NCI-H1694 (cell line): ENCODE measurements at places on chromosomes 7 and 10.

DNA sequence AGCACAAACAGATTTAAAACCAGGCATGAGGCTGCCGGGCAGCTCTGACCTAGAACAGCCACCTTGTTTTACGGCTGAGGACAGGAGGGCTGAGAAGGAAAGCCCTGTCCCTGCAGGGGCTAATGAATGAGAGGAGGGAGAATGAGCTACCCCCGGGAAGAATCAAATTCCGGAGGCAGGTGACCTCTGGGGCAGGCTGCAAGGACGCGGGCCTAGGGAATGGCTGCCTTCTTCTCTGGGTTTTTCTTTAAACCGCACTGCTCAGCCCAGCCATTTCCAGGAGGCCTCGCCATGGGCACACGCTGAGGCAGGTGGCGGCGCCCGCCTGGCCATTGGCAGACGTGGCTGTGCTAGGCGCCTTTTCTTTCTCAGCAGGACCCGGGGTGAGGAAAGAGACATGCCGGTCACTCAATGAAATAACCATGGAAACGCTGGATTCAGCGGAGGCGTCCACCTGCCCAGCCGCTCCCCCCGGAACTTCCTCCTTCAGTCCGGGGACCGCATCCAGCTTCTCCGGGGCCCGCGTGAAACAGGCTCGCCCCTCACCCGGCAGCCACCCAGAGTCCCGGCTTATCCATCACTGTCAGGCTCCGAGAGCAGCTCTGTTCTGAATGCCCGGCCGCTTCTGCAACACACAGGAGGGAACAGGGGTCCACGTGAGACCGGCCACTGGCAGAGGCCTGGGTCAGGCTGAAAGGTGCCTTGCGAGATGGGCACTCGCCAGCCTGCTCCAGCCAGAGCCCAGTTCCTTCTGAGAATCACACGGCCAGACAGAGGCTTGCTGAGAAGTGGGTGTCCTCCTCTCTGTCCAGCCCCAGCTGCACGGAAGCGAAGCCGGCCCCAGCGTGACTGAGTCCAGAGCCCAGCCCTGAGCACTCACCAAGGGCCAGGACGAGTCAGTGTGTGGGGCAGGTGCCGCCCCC is 82.1 kb downstream of the PDGFA start:
- DNase-seq, result no peak

DNA sequence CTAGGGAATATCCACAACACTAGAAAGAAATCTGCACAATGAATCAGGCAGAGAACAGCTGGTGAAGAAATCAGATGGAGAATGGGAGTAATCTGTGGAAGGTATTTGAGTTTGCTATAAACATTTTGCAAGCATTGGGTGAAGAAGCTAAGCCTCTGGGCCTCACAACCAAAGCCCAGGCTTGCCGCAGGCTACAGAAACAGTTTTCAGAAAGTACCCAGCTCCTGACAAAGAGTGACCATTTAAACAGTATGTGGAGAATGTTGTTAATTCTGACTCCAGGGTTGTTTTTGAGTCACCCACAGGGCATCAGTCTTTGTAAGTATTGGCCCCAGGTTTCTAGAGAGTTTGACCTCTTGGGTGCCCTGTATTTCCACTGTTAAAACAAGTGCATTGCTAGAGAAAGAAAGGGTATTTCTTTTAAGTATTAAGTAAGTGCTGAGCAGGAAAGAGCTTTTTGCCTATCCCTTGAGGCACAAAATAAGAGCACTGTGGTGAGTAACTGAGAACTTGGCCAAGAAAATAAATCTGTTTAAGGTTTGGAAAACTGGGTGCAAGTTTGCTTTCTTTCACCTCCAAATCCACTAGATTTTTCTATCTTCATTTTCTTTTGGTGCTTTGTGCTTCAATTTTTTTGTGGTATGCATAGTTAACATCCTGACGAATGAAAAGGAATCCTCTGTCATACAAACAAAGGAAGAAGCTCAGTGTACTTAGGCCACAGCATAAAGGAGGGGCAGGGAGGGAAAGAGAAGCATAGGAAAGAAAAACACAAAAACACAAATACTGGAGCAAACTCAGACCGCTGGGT is 691.8 kb downstream of the SUGCT start:
- no peak for DNase-seq

DNA sequence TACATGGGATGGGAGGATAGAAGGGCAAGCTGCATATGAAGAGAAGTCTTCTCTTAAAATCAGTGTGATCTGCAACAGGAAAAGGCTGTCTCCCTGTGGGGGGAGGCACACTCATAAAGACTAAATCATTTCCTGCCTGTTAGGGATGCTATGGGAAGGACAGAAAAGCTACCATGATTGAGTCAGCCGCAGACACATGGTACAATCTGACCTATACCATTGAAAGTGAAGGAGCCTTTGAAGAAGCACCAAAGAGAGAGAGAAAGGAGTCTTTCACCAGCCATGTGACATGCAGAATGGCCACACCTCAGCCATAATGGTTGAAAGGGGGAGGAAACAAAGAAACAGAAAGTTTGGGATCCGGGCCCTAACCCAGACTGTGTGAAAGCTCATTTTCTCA is 29.1 kb downstream of the NUDCD3 start:
- no peak for DNase-seq

DNA sequence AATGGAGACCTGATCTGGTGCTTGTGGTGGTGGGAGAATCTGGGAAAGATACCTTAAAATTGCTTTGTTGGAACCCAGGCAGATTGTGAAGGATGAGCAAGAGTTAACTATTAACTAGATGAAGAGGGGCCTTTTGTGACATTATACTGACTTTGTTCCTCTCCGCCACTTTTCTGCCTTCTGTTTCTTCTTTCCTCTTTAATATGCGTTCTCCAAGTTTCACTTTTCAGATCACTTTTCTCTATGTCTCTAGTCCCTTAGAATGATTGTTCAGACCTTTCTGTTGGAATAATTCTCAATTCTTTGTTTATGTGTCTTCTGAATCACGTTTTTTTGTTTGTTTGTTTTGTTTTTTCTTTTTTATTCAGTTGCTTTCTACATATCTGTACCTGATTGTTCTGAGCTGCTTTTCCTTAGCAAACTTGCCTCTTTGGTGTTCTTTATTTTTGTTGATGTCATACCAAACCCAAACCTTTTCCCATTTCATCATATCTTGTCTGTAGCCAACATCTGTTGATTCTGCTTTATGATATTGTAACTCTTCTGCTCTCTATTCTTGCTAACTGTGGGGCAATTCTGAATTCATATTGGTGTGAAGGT is 2.8 kb downstream of the BMPR1A start:
- DNase-seq, result no peak

DNA sequence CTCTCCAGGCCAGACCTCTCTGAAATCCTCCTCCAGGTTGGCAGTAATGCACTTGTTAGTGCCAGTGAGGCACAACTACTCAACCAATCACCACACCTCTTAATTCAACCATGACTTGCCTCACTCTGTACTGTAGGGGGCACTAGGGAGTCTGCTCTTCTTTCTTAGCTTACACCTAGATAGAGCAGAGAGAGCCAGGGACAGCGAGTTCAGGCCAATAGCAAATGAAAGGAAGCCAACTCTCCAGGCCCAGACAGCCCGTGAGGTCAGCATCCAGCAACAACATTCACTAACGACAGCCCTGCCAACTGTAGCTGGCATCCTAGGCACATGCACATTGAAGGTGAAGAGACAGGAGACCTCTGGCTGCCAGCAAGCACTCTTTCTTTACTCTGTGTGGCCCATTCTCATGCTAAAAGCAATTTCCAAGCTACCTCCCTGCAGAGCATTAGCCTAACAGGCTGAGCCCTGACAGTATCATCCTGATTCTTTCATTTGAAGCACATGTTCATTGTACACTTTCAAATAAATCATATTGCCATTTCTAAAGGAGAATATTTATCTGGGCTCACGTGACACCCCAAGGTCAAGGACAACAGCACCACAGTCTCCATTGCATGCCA is 136.3 kb downstream of the DPY19L1 start:
- DNase-seq, result no peak

- DNase-seq, result no peak
Measured at GRCh38 chr7:6071406-6071805, 40.2 kb downstream of the ANKRD61 start.

DNA sequence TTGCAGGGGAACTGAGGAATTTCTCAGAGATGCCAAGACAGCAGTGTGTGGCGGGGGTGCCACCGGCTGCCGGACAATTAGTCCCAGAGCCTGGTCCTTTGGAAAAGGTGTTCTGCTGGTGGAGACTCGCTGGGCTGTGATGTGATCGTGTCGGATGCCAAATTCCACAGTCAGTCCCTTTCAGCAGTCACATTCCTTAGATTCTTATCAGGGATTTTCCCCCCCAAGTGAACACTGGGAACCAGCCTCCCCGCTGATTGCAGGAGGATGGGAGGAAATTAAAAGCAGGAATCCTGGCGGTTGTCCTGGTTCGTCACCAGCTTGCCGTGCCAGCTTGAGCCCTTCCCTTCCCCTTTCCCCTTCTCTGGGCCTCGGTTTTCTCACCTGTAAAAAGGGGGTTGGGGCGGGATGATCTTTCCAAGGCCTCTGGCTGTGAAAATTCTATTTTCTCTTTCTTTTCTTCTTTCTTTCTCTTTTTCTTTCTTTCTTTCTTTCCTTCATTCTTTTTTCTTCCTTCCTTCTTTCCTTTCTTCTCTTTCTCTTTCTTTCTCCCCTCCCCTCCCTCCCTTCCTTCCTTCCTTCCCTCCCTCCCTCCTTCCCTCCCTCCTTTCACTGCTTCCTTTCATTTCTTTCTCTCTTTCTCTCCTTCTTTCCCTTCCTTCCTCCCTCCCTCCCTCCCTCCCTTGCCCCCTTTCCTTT is 39.6 kb downstream of the COL26A1 start:
- DNase-seq, result no peak

- no peak for DNase-seq
Measured at GRCh38 chr10:58326967-58327381, 7.8 kb upstream of the UBE2D1 start.

- no peak for DNase-seq
Measured at GRCh38 chr7:17158261-17158660, 140.2 kb upstream of the AHR start.

GRCh38 chr10:48439031-48439430 is 132.6 kb downstream of the MAPK8 start:
- no peak for DNase-seq

DNA sequence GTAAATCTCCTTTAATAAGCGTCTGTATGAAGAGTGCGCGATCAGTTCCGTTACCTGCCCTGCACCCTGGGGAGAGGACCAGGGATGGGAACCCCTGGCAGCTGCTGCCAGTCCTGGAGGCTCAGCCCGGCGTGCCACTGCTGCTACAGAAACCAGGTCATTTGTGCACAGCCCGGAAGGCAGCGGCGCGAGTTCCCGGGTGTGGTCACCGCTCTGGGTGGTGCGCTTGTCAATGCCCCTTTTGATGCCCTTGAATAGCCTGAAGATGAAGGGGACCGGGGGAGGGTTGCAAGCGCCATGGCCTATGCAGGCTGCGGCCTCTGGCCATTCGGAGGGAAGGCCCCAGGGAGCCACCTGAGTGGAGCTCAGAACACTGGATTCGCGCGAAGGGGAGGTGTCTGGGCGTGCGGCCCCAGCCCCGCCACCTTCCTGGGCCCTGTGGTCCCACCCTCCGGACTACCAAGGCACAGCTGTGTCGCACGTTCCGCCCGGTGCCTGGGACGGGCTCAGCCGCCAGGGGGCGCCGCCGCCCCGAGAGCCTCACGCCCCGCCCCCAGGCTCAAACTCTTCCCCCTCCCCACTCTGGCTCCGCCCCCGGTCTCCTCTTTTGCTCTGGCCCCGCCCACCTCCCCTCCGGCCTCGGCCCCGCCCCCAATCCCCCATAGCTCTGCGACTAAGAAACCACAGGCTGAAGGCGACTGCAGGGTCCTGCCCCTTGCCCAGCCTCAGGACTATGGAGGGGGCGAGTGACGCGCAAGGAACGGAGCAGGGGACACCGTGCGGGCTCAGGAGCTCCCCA is 16.5 kb downstream of the AP5Z1 start:
- DNase-seq, result no peak

DNA sequence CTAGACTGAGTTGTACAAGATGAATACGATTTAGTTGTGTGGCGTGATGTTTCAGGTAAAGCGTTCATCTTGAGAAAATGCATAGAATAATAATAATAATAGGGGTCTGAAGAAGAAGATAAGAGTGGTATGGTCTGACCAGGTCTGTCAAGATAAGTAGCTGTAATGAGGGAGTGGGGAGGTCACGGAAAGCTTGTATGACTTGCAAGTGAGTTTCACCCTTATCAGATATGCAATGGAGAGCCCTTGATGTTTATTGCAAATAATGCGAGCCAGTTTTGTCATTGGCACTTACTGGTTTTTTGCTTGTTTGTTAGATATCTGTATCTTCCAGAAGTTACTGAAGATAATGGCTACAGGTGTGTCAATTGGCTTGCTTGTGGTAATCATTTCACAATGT is 611.5 kb downstream of the CNTNAP2 start:
- DNase-seq, result no peak

- no peak for DNase-seq
Measured at GRCh38 chr10:86667421-86668181, 710 bp upstream of the LDB3 start.

DNA sequence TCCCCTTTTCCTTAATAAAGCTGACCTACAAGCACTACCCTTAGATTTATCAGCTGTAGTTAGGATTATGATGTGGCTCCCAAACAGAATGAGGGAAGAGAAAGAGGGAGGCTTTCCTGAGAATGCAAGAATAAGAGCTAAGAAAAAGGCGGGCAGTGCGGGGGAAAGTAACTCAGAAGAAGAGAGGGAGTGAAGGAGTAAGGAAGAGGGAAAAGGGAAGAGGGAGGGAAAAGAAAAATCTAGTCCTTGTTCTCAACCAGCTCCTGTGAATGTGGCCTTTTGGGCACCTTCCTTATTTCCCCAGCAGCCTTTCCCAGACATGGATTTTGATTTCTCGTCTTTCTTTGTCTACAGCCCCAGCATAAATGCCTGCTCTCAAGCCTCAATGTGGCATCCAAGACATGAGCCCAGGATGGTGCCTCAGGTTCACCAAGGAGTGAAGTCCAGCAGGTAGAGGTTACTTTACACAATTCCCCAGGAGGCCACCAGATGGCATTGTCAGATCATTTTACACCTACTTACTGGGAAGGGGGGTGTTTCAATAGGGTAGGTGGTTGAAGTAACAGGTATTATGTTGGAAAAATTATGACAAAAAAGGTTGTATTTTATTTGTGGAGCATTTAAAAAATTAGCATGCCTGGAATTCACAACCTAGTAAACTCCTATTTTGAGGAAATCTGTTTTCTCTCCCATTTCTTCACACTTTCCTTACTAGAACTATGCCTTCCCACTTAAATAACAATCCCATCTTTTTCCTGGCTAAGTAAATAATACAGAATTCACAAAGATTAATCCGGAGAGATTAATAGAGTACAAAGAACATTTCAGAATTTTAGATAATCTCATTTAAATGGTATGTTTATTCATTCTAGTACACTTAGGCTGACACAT is 106.5 kb downstream of the HTR7 start:
- peak; percentile 12 for DNase-seq

DNA sequence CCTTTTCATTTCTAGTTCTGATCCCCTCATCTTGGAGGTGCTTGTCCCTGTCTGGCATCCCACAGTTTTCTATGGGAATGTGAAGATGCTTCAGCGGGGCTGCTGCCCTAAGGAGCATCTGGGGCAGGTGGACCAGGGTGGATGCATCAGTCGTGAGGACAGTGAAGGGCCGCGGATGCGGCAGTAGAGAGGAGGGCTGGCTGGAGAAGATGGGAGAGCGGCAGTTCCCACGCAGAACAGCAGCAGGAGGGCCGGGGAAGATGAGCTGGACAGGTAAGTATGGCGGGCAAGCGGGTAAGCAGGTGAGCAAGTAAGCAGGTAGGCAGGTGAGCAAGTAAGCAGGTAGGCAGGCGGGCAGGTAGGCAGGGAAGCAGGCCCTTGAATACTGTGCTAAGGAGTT is 48.9 kb downstream of the ASB13 start:
- DNase-seq, result no peak

GRCh38 chr7:90383422-90383821 is 19.8 kb upstream of the CLDN12 start:
- DNase-seq, result no peak
